ENCODE measurements at places on chromosomes 13 and 19. TPM values are rescaled to one million over a fixed set of nuclear protein-coding genes. Genes with fewer than 3 reads are reported as not detected.

DNA sequence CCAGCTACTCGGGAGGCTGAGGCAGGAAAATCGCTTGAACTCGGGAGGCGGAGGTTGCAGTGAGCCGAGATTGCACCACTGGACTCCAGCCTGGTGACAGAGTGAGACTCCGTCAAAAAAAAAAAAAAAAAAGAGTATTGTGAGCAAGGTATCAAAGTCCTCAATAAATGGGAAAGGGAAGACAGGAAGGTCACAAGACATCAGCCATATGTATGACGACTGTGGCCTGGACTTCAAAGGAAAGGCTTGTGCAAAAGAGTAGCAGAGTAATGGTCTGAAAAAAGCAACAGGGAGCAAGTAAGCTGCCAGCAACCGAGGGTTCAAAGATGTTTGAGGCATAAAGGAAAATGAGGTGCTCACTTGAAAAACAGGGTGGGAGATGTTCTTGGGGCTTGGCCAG lies 116.0 kb upstream of the WASF3 start:
- DNase-seq, result no peak

DNA sequence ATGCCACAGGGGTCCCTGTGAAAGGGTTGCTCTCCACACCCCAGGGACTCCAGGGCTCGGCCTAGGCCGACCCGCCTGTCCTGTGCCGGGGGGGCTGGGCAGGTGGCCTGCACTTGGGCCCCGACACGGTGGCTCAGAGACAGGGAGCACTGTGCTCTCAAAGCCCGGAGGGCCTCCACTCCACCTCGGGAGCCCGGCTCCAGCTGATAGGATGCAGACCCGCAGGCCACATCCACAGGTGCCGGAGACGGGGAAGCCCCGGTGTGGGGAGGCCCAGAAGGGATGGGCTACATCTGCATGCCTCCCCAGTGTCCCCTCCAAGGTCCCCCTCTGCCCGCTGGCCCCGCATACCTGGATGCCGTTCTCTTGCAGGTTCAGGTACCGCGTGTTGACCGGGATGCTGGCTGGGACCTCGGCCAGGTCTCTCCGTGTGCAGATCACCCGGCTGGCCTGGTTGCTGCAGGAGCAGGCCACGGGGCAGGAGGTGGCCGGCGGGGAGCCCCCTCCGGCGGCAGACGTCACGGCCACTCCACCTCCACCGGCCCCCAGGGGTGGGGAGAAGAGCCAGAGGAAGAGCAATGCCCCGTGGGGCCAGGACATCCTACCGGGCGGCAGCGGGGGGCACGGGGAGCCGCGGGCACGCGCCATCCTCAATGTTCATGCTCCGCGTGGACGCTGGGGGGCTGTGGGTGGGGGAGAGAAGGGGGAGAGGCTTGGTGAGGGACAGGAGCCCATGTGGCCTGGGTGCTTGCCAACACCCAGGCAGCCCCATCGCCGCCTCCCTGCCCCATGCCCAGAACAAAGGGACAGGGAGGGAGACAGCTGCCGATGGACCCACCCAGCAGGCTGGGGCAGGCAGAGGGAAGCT lies 19.8 kb downstream of the LRRC4B start:
- DNase-seq, result no peak

- DNase-seq, result no peak
These were observed 208.7 kb upstream of the OBI1 start for GRCh38 chr13:78867655-78868054.

GRCh38 chr19:53909471-53910169 lies 542 bp downstream of the CACNG7 start:
- no peak for DNase-seq

DNA sequence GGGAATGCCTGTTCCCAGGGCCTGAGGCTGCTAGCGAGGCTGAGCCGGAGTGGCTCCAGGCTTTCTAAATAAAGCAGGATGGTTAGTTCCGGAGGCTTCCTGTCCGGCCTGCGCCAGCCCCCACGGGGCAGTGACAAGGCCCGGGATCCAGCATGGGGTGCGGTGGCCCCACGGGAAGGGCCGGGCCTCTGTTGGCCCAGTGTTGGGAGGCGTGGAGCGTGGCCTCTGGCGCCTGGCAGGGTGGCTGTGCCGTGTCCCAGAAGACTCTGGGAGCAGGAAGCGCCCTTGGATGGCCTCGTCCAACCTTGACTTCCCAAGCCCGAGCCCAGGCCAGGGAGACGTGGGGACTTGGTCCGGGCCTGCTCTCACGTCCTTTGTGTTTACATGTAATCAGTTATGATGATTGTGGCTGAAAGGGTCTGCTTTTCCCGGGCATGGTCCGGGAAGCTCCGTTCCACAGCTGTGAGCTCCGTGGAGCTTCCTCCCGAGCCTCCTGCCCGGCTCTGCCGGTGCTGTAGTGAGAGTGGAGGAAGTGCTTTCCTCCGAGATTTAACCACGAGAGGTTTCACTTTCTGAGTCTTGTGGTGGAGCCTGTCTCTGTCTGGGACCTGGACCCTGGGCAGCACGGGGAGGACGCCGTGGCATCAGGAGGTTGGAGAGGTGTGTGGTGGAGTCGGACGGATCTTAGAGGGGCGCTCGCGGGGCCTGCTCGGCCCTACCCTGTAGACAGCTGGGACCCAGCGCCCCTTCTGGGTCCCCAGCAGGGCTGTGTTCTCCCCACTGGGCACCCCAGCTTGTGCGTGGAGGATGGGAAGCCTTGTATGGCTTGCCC lies 4.6 kb downstream of the GNA11 start:
- peak; percentile 70 for DNase-seq

GRCh38 chr13:41250993-41251392 lies 12.4 kb downstream of the MTRF1 start:
- no peak for DNase-seq

Gene SERTAD1
- 25.2 TPM for polyA plus RNA-seq

Gene ZNF561
- polyA plus RNA-seq, result 24.7 TPM

Gene CAMSAP3
- 21.5 TPM for polyA plus RNA-seq

Gene HCST
- polyA plus RNA-seq, result 9.2 TPM
